ENCODE measurements at places on chromosomes 4 and X.

GRCh38 chrX:70066646-70067045 is 4.4 kb downstream of the OTUD6A start:
- DNase-seq, result no peak

GRCh38 chrX:13859724-13860123 is 42.8 kb upstream of the GPM6B start:
- no peak for DNase-seq

GRCh38 chrX:46559062-46559461 is 13.8 kb upstream of the ZNF674 start:
- no peak for DNase-seq

- DNase-seq, result no peak
Observed at GRCh38 chr4:84419201-84419600, 79.9 kb downstream of the NKX6-1 start.

DNA sequence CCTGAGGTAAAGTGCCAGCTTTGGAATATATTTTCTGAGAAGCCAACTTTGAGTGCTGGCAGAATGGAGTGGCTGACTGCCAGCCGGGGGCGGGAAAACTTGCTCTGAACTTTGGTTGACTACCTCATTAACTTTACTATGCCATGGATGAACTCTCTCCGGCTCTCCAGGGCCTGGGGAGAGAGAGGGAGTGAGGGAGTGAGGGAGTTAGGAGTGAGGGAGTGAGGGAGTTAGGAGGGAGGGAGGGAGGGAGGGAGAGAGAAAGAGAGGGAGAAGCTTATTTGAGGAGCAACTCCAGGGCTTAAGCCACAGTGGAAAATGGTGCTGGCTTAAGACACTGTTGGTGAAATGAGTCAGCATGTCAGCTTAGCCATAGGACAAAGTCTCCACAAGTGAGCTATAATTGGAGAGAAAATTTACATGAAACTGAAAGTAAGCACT is 280.9 kb upstream of the RPS6KA3 start:
- DNase-seq, result no peak

DNA sequence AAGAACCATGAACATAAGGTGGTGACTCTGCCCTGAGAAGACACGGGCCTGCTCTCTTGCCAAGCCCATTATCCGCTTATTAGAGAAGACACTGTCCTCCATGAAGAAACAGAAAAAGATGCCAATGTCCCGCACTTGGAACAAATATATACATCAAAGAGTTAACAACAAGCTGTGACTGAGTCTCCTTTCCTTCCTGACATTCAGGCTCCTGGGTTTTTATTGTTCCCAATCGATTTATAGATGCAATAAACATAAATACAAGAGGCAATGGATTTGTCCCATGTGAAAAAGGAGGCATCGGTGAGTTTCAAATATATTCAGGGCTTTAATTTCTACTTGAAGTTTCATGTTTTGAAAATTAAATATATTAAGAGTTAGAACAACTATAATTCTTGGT is 169.2 kb upstream of the CPEB2 start:
- DNase-seq, result no peak

DNA sequence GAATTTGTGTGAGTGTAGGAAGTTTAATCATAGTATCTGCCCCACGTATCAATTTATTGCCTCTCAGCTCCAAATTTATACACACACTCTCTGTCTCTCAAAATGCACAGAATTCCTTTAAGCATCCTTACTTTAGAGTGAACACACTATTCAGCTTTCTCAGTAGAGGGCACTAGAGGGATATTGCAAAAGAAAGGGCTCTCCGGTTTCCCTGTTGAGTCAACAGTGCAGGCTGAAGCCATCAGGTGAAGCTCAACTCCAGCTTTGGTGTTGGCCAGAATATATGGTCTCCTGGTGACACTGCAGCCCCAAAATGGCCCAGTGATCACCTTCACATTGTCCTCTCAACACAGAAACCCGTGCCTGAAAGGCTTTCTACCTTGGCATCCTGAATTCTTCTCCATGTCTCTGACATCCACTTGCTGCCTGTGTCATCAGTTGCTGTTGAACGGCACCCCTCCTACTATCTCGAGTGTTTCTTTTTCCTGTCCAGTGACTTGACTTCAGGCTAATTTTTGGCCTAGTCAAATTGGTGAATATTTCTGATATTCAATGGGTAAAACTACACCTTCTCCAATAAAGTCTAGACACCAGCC is 670.5 kb downstream of the GABRG1 start:
- DNase-seq, result peak; percentile 2

DNA sequence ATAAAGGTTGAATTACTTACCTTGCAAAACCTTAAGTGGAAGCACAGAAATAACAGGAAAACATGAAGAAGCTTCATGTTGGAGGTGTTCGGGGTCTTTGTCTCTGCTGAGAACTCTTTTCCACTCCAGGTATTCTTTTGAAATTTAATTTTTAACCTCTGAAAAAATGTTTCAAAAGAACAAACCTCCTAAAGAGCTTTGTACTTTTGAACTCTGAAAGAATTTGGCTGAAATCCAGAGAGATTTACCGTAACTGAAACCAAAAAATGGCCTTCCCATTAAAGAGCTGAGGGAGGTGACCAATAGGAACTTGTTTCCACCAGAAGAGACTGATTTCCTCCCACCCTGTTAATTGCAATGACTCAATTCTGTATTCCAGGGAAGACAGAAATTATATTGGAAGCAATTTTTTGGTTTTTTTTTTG is at the start of gene CFI:
TSS of gene CFI (minus strand) at position 105 of the 425 bp plus-strand sequence. CDS start at position 77, 28 bp downstream.
- no peak for DNase-seq

DNA sequence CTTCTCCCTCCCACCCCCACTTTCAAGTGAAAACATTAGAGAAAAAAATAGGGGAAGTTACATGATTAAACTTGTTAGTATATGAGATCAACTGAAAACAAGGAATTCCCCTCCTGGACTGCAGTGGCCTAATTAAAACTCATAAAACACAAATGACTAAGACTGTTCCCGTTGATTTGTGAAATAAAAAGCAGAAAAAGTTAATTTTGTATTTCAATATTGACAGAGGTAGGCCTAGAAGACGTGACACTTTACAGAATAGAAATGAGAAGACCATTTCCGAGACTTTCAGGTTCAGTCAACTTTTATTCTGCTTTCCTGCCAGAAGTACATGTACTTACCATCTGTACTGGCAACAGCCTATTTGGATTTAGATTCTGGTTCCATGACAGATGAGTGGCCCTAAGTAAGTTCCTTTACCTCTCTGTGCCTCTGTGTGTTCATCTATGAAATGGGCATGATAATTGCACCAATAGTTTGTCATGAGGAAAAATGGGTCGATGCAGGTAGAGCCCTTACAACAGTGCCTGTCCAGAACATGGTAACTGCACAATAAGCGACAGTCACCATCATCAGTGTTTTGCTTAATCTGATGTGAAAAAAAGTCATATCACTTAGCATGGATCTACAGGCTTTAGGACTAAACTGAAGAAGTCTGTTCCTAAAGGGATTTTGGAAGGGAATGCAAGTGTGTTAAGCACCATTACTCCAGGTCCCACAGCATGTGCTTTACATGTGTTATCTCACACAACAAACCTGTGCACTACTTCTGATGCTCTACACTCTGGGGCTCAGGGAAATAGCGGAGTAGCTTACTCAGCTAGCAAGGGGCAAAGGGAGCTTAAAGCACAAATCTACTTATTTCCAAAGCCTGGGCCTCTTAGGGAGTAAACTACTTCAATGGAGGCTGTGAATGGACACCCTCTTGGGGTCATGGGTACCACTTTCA is 562.3 kb upstream of the DIPK2B start:
- DNase-seq, result no peak

All from hepatic stellate cell (primary cell).